ENCODE measurements at places on chromosomes 4 and X.

GRCh38 chrX:15336023-15336413 is 695 bp upstream of the PIGA start:
- no peak for DNase-seq

DNA sequence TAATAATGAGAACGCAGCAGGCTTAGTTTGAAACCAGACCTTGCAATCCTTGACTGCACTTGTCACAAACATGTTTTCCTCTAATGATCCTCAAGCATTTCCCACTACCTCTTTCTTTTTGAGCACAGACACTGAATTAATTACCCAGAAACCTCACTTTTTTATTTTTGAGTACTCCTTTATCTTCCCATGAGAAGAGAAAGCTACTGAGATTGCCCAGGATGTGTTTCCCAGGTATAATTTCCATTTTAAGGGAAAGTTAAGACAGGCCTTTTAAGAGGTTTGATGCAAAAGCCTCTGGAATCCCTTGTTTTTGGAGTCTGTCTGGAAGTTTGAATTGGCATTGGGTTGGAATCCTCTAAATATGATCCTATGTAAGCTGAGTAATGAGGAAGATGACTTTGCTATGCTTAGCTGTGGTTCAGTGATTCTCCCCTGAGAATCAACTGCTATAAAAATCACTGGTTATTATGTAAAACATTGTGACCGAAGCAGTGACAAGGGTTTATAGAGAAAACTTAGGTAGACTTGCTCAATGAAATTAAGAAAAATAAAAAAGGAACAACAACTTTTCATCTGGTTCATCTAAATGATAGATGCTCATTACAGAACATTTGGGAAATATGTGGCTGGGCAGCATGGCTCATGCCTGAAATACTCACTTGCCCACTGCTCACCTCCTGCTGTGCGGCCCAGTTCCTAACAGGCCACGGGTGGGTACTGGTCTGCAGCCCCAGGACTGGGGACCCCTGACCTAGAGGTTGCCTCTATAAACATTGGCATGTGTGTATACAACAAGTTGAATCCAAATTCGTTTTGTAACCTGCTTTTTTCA is 10.8 kb upstream of the RHOH start:
- DNase-seq, result no peak

DNA sequence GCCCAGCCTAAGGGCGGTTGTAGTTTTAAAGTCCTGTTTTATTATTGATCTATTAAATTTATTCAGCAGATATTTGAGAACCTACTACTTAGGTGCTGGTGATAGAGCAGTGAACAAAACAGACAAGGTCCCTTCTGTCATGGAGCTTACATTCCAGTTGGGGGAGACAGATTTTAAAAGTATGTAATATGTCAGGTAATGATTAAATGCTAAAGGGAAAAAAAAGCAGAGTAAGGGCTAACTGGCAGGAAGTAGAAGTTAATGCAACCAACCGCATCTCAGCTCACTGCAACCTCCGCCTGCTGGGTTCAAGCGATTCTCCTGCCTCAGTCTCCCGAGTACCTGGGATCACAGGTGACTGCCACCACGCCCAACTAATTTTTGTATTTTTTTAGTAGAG is 7.8 kb upstream of the MCUB start:
- no peak for DNase-seq

GRCh38 chrX:108285356-108285755 is 152.9 kb downstream of the COL4A6 start:
- DNase-seq, result no peak

GRCh38 chr4:22187203-22187820 is 238.7 kb upstream of the KCNIP4 start:
- no peak for DNase-seq

GRCh38 chr4:9898596-9899305 is 117.3 kb downstream of the DRD5 start:
- peak; percentile 49 for DNase-seq

DNA sequence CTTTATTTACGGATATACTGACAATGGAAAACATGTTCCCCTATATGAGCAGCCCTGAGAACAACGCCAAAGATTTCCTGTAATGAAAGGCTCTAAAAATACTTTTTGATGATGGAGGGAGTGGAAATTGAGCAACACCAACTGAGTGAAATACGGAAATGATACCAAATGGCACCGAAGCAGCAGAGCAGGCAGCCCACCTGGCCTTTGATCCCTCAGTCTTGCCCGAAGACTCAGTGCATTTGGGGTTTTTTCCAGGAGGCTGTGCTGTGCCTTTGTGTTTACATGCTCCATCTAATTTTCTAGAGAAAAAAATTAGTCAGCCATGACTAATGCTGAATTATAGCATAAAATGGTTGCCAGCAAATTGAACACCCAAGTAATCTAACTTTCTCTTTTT is 169.9 kb upstream of the RBPJ start:
- no peak for DNase-seq

GRCh38 chr4:101439926-101440325 is 92.6 kb upstream of the PPP3CA start:
- DNase-seq, result no peak

DNA sequence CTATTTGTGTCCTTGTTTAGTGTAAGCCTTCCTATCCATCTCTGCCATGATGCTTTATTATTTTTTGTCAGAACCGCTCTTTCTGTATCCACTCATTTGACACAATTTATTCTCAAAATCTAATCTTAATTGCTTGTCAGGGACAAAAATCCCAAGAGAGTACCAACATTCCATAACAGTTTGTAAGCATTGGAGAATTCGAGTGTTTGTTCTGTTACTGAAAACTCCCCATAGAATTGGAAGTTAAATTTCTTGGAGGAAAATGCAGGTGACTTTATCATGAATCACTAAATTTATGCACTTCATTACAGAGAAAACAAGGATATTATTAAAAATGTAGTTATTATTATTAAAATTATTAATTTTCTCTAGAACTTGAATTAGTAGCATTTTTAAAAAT is 1986.1 kb downstream of the ARAP2 start:
- DNase-seq, result no peak

- no peak for DNase-seq
Observed at GRCh38 chrX:29488919-29489318, 726.4 kb upstream of the MAGEB2 start.

DNA sequence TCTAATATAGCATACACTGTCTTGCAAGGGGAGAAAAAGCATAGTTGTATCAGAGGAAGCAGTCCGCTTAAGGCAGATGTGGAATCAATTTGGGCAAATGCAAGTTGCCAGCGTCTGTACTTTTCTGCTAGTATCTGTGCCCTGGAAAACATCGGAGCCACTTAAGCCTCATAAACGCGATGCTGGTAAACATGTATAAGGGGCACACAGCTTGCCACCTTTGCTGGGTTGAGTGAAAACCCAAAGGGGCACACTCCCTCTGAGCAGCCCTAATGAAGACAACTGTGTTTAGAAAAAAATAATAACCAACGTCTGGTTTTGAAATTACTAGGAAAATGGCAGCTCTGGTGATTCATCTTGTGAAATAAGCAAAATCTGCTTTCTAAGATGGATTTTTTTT is 24.3 kb downstream of the SMIM20 start:
- no peak for DNase-seq

- DNase-seq, result no peak
Observed at GRCh38 chrX:55663584-55663983, 40.4 kb downstream of the FOXR2 start.

- no peak for DNase-seq
Observed at GRCh38 chrX:108541286-108541685, 101.6 kb downstream of the COL4A5 start.

GRCh38 chr4:108135549-108136209 is 33.1 kb downstream of the LEF1 start:
- DNase-seq, result peak; percentile 61

- DNase-seq, result no peak
Observed at GRCh38 chrX:98057176-98057575, 1173.5 kb downstream of the RPA4 start.

DNA sequence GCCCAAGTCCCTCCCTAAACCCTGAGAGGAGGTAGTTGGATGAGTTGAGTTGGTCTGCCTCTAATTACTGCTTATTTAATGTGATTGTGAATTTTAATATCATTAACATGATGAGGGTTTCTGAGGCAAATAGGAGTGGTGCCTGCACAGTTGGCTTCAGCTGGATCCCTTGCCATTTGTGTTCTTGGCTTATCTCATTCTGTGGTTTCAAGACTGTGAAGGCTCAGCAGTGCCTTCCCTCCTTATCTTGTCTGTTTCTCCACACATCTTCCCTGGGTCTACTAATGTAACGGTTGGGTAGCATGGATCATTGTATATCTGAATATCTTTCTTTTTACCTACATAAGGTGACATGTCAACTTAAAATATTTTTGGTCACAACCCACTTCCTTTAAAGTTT is 1.6 kb upstream of the SLC10A4 start:
- no peak for DNase-seq

DNA sequence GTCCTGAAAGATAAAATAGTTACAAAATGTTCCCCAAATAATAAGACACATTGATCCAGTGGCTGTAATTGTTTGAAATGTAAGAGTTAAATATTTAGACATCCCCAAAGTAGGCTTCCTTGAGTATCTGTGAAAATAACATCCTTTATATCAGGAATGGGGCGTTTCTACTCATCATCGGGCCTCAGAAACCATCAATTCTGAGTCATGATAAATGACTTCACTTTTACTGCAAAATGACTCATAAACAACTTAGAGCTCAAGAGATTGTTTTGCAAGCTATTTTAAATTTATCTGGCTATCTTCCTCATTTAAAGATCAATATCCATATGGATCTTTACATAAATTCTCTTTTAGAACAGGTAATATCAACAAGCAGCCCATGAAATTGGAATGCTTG is 369.4 kb upstream of the CNKSR2 start:
- no peak for DNase-seq

GRCh38 chr4:76120199-76120598 is 28.0 kb downstream of the NUP54 start:
- DNase-seq, result no peak

GRCh38 chrX:153517423-153517822 is at the start of gene ATP2B3:
TSS of gene ATP2B3 (plus strand) at chrX:153517642. CDS start at chrX:153536248, 18,606 bp downstream.
- no peak for DNase-seq

DNA sequence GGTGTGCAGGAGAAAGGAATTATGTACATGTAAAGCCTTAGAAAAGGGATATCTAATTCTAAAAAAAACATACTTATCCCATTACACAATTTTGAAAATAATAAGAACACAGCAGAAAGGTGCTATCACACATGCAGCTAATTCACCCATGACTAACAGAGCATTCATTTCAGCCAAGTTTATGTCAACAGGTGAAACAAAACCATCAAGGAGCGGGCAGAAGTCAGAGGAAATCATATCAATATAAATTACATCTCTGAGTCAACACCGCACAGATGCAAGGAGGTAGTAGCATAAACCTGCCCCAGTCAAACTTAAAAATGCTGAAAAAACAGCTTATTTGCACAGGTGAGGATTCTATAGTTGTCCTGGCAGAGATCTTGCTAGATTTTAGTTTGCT is 197.9 kb downstream of the PRDM5 start:
- no peak for DNase-seq

DNA sequence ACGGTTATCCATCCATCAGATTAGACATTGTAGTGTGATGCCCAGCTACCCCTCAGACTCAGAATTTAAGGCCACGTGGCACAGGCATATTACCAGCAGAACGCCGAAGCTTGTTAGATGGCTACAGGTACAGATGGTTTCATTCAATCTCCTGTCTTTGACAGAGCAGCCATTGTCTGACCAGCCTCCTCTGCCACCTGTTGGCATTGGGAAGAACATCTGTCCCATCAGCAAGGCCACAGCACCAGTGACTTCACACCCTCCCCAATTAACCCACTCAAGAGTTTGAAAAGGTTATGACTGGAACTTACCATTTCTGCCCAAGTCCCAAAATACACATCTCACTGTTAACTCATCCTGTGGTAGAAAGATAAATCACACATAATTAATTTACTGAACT is 22.0 kb upstream of the PHKA2 start:
- no peak for DNase-seq

GRCh38 chrX:40120838-40121580 is 23.3 kb upstream of the BCOR start:
- no peak for DNase-seq

DNA sequence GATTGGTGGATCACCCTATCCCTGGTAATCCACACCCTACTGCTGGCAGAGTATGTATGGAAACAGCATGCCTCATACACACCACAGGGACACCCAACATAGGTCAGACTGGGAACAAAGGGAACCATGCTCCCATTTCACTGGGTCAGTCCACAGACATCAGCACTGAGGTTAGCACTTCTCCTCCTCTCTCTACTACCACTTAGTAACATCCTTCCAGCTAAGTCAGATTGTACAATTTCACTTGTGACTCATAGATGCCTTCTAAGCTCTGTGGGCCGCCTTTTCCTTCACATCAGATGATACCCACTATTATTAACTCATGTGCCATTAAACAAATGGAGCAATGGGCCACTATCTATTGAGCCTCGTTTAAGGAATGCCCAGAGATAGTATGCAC is 15.5 kb upstream of the ZXDA start:
- DNase-seq, result no peak

- peak; percentile 17 for DNase-seq
Observed at GRCh38 chrX:122220644-122221373, 963.3 kb upstream of the GRIA3 start.

DNA sequence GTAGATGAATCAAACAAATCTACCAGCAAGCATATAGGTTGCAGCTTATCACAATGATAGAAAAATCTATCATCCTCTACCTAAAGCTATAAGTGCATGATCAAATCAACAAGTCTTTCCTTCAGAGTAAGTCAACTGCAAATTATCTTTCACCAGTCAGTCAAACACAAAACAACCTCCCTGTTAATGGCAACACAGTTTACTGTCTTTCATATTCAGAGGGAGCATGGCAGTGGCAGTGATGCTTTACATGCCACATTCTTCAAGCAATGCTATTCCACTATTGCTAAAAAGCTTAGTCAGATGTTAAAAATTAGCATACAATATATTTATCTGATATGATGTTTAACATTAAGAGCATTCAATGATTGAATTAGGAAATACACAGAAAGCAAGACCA is 245.1 kb upstream of the KLHL4 start:
- DNase-seq, result no peak

DNA sequence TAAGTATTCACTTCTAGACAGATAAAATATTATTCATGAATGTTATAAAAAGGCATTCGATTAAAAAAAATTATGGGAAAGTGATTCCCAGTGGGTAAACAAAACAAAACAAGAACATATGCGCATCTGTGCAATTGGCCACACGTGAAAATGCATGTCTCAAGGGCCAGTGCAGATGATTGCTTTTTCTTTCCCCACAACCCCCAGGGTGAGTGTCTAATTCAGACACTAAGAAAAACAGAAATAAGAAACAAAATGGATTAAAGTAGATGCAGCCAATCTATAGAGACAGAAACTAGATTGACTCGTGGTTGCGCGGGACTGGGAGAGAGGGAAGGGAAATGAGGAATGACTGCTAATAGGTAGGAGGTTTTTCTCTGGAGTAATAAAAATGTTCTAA is 49.5 kb downstream of the GPM6A start:
- DNase-seq, result no peak

GRCh38 chr4:68359508-68359907 is 9.6 kb upstream of the YTHDC1 start:
- DNase-seq, result no peak

Data from neuronal stem cell (in vitro differentiated cells).